Ureter (tissue), 1 donor: ENCODE measurements at places on chromosomes 16 and 17. TPM values are rescaled to one million over a fixed set of nuclear protein-coding genes. Genes with fewer than 3 reads are reported as not detected.

- no peak for DNase-seq
These were observed 10.0 kb downstream of the GPT2 start for GRCh38 chr16:46894036-46894672.

GRCh38 chr16:22642416-22643088 is 131.9 kb downstream of the NPIPB5 start:
- DNase-seq: no peak

GRCh38 chr17:40320756-40321523 is 12.0 kb downstream of the RARA start:
- no peak for DNase-seq

DNA sequence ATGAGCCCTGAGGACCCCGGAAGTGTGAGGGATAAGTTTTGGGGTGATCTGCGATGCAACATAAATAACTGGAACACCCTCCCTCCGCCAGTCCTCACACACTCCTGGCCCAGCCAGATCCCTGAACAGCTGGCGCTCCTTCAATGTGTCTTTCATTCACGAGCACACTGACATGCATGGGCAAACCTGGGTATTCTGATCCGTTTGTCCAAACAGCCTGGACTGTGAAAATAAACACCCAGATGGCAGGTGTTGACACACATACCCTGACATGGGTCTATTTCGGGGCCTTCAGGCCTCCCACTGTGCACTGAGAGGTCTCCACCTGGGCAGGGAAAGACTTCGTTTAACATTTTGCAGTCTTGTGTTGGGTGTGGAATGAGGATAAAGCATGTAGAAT is 3.0 kb upstream of the CPNE2 start:
- DNase-seq: no peak

GRCh38 chr17:73316919-73317505 is 5.2 kb upstream of the CDC42EP4 start:
- DNase-seq: no peak

The CES5A gene
- total RNA-seq: 0.39 TPM
